ENCODE measurements at places on chromosomes 7 and 10.

- no peak for DNase-seq
These were observed 84.2 kb upstream of the LRRN3 start for GRCh38 chr7:111006691-111007090.

GRCh38 chr10:71627230-71627939, 92.2 kb downstream of the C10orf105 start:
- no peak for DNase-seq

DNA sequence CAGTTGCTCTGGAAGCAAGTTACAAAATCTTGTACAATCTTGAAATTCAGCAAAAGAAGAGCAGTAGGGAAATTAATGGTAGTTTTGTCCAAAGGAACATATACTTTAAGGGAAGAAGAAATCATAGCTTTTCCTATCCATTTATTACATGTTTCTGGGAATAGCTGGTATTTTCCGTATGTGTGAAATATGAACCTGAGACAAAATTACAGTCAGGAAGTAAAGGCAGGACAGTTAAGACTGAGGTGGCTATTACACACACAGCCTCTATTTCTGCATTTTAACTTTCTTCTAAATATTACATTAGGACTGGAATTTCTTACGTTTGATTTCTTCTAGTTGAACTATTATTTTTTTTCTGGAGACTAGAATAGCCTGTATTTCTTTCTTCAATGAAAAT, 1197.3 kb downstream of the SORCS3 start:
- no peak for DNase-seq

DNA sequence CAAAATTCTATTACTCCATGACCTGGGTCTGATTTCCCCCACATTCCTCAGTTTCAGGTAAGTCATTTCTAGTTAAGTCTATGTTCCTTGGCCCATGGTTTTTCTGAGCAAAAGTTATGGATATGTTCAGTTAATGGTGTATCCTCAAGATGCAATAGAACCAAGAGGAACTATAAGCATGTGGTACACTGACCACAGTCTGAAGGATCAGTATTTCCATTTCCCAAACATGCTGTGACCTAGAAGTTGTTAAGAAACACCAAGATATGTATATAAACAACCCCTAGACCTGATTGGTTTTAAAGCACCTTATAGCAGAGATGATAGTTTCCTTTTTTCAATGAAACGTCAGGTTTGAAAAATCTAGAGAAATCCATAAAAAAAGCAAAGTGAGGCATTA, 94.2 kb upstream of the ABCB5 start:
- no peak for DNase-seq

GRCh38 chr10:23384364-23384763, 39.8 kb upstream of the C10orf67 start:
- DNase-seq: no peak
